ENCODE measurements at places on chromosomes 6 and 20.

GRCh38 chr20:36528875-36529417, 12.4 kb upstream of the MYL9 start:
- no peak for DNase-seq

GRCh38 chr6:139536751-139537617, 162.5 kb upstream of the CITED2 start:
- no peak for DNase-seq

DNA sequence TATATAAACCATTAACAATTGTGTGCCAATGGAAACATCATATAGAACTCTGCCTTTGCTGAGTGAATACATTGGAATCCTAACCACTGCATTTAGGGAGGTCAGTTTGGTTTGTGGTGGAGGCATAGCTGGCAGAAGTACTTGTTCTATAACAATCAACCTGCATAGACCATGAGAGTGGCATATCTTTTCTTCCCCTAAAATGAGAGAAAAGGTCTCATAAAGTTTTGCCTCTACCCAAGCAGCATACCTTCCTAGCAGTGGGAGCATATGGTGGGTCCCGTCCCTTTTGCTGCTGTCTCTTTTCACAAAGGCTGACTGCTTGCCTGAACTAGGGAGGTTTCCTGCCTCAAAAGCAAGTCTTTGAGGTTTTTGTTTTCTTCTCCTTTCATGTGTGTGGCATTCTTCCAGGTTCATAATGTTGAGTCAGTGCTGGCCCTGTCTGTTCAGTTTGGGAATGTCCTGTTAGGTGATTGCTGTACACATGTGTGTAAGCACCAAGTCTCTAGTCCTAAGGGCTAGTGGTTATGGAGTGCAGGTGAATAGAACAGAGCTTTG, 61.2 kb upstream of the SUPT3H start:
- no peak for DNase-seq

- DNase-seq, result no peak
Observed at GRCh38 chr6:56046576-56046975, 171.2 kb upstream of the BMP5 start.

DNA sequence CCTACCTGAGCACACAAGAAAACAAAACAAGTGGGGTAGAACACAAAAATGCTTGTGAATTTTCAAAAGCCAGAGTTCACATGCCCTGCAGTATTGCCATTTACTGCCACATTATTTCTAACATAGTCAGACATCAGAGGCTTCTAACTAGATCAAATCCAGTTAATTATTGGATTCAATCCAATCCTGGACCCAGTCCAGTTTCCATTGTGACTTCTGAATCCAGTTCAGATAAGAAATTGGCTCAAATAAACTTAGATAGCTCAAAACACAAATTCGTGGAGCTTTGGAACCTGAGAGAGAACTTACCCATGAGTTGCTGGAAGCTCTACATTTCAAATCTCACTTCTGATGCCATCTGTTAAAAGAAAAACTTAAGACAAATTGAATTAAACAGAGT, 85.2 kb upstream of the ANKEF1 start:
- DNase-seq, result no peak

DNA sequence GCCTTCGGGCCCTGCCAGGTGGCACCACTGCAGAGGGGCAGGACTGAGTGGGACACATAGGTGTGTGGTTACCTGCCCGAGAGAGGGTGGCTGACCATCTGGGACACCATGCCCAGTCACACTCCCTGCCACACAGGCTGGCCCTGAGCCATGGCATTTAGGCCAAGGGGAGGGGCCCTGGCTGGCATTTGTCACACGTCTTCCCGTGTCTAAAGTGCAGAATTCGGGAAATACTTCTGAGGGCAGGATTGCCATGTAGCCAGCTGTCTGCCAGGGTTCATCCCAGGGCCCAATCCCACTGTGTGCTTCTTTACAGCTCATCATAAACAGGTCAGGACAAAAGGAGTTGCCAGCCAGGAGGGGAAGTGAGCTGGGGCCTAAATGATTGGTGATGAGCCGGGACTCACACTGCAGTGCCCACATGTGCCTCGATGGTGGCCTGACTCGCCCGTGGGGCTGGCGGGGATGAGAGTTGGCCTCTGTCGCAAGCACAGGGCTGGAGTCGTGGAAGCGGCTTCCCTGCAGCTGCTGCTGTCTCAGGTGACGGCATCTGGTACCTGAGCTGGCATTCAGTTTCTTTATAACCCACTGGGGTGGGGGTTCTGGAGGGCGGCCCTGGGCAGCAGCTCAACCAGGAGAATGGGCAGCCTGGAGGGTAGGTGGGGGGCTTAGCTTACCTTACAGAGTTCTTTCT, 5.9 kb upstream of the UNC93A start:
- no peak for DNase-seq

DNA sequence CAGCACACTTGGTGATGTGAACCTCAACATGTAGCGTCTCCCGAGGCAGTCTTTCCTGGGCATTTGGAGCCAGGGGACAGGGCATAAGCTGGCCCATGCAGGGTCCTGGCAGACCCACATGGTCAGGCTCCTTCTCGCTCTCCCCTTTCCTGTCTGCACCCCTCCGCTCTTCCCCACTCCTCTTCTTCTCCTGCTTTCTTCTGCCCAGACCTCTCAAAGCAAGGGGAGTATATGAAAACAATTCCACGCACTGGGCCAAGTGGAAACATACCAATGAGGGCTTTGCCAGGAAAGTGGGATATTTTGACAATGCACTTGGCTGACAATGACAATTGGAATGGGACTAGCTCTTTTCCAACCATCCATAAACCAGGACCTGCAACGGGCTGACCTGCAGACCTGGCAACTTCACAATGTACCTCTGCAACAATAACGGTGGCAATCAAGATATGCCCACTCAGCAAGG, 58.9 kb upstream of the TRAF3IP2 start:
- no peak for DNase-seq

DNA sequence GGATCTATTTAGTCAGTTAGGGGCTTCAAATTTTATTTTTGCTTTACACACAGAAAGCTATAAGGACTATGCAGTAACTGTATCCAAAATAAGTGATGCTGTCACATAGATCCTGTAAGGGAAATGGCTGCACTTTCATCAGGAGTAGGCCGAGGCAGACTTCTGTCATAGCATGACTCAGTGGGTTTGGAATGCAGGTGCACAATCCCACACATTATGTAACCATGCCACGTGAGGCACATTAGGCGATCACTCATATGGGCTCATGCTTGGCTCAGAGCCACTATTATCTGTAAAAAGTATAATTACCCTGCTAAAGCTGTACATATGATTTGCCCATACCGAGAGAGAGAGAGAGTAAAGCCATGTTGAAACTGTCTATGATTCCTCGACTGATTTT, 1189.4 kb upstream of the EYS start:
- DNase-seq, result no peak

- peak; percentile 62 for DNase-seq
Observed at GRCh38 chr20:17571153-17571527, 1.3 kb downstream of the DSTN start.

DNA sequence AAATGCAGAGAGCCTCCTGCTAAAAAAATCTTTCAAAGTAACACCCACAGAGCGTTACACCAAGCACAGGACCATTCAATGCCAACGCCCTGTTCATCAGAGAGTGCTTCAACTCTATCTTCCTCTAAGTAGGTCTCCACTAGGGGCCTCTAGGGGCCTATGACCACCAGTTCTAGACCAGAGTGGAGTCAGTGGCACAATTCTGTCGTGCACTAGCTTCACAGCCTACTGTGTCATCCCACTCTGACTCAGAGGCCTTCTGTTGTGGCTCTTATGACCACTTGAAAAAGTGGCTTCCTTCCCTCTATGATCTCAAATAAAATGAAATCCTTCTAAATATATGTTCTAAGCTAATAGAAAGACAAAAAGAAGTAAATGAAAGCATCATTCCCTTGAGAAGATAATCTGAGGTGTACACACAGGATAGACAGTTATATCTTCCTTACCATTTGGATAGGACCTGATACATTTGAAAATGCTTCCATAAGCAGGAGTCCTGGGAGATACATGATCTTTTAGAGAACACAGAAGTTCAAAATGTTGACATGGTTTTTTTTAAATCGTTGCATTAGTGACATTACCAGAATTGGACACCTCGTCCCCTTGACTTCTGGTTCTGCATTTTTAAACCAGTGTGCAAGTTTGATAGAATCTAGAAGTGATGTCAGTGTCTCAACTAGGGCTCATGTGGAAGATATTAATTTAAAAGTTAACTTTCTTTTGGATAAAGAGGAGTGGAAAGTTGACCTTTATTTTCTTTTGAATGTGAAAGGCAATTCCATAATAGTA, 151.9 kb downstream of the SH3BGRL2 start:
- no peak for DNase-seq

- no peak for DNase-seq
Observed at GRCh38 chr6:149118737-149119653, 198.5 kb upstream of the TAB2 start.

DNA sequence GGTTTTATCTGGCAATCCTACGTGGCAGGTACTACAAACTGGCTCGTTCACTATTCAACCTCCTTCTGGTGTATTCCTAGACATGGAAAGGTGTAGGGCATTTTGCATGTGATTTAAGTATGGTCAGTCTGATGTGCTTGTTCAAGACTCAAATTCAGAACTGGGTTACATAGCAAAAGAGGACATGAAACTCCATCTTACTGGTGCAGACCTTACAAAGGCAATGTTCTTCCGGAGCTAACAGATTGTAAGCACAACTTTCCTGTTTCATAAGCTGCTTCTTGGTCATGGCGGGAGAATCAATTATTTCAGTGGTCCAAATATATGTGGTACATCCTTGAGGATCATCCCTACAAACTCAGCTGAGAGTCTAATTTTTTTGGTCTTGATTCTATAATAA, 703.4 kb downstream of the EPM2A start:
- DNase-seq, result no peak

DNA sequence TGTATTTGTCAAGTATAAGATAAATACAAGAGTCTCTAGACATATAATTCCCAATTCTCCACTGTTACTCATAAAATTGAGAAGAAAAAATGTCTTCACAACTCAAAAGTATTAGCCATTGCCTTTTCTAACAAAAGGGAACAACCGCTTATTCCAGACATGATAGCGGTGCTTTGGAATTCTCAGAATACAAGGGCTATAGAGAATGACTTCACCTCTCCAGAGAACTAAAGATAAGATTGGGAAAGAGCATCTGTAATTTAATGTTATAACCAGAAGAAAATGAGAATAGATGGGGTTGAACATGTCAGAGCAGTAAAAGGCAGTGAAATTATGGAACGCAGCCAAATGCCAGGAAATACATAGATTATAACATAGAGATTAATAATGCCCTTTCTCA, 730.8 kb downstream of the C6orf118 start:
- no peak for DNase-seq

DNA sequence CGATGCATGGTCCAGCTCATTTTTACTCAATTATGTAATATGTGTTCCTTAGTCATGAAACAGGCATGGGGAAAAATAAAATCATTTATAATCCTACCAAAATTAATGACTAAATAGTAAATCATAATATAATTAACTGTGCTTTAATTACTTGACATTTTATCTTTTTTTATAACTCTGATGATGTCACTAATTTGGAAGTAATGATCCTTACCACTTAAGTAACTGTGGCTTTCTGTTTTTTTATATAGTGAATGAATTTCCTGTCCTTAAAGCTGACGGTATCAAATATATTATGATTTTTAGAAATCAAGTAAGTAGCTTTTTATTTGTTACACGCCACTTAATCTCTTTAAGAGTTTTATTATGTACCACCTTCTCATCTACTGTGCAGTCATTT, 32.2 kb downstream of the CSE1L start:
- no peak for DNase-seq

DNA sequence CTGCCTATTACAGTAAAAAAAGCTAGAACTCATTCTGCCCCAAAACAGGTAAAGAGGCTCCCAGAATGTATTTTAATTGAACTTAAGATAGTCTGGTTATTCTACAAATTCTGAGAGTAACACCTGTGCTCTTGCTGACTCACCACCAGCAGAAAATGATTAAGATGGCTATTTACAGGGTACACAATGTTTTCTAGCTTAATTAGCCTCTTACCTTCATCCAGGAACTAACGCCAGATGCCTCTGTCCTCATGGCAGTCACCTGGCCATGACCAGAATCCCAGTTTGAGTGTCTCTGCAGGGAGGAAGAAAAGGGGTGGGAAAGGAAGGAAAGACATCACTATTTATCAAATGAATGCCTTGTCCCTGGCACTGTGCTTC, 31.3 kb upstream of the PPP1R3G start:
- no peak for DNase-seq

GRCh38 chr6:6905961-6906518, 201.7 kb upstream of the RREB1 start:
- no peak for DNase-seq

GRCh38 chr20:24653306-24653705, 183.9 kb downstream of the SYNDIG1 start:
- no peak for DNase-seq

DNA sequence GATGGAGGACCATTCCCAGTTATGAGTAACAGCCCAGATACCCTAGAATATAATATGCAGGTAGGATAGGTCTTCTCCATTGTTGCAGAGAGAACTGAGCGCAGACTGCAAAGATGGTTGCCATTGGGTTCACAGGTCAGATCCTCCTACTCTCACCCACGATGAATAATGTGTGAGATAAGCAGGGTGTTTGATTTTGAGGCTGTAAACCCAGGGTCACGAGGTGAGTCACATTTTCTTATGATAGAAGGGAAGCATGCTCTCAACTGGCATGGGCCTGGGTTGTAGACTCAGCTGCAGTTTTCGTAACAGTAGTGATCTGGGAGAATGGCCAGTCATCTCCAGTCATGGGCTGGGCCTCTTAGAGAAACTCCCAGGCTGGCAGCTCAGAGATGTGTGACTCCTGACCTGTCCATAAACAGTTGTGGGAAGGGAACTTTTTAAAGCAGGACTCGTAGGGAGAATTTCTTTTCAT, 74.2 kb downstream of the CD164 start:
- peak; percentile 39 for DNase-seq

GRCh38 chr20:40249805-40250204, 439.2 kb downstream of the MAFB start:
- DNase-seq, result no peak

DNA sequence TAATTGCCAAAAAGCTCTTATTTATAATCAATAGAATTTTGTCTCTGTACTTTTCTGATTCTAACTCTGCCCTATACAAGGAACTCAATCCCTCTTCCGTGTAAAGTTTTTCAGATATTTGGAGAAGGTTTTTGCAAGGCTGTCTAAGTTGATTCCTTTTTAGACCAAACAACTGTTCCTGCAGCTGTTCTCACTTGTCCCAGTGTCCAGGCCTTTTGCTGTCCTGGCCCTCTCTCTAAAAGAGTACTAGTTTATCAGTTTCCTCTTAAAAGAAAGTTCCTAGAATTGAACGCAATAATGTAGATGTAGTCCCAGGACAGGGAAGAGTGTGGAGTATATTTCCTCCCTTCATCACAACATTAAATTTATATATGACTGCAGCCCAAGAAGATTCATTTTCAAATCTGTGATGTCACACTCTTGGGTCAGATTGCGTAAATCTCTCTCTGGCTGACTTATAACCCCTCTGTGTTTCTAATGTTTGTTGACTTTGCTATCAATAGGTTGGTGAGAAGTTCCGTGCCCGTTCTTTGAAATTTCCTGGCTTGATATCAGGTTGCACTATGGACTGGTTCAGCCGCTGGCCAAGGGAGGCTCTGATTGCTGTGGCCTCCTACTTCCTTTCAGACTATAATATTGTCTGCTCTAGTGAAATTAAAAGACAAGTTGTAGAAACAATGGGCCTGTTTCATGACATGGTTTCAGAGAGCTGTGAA, 139.4 kb upstream of the GLP1R start:
- DNase-seq, result no peak

Data from activated CD4-positive, alpha-beta T cell treated with anti-CD3 and anti-CD28 coated beads, Interleukin-2, Interleukin-4, amounts not matched to agents 100 ng/mL and 50 ng/mL, durations not matched to agents 16 hours and 8 hours (primary cell).